ENCODE measurements at places on chromosomes 2 and 18.

DNA sequence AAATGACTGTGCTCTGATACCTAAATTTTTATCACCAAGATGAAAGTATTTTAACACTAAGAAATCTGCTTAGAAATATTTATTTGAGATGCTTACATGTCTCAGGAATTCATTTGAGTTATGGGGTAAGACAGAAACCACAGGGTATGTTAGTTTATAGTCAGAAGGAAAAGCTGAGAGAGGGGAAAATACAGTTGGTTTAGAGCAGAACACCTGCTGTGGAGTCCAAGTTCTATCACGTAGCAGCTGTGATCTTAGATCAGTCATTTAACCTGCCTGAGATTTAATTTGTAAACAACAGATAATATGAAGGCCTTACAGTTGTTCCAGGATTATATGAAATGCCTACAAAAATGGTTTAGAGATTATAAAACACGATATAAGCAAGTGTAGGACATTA lies 29.0 kb downstream of the PDE6D start:
- DNase-seq: no peak

- DNase-seq: no peak
These were observed 1.6 kb downstream of the AGXT start for GRCh38 chr2:240869956-240870875.

DNA sequence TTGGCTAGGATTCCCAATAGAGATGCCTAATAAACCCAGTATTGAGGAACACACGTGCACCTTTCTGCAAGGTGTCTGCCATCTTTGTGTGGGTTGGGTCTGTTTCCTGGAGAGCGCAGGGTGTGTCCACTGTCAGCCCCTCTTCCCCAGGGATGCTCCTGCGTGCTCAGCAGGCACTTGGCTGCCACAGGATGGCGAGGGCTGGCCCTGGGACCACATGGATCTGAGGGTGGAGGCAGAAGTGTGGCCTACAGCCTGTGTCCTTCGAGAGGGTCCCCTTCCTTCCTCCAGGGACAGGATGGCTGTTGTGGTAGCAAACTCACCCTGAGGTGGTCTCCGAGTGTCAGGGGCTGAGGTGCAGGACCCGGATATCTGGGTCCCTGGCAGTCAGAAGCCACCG lies 78.0 kb upstream of the PXDN start:
- no peak for DNase-seq

DNA sequence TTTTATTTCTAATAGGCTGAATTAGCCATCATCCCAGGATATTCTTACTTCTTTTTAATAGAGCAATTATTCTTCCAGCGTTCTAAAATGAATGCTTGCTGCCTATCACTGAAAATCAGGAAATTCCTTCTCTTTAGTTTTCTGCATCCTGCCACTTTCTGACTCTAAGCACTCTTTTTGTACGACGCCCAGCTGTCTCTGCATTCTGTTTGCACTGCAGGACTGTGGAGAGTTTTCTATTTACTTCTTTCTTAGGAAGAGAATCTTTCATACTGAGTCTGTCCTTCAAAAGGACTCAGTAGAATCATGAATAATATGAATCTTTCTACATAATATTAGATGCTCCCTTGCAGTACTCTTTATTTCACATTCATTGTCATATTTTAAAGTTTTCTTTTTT lies 360.4 kb upstream of the DSEL start:
- DNase-seq: no peak

DNA sequence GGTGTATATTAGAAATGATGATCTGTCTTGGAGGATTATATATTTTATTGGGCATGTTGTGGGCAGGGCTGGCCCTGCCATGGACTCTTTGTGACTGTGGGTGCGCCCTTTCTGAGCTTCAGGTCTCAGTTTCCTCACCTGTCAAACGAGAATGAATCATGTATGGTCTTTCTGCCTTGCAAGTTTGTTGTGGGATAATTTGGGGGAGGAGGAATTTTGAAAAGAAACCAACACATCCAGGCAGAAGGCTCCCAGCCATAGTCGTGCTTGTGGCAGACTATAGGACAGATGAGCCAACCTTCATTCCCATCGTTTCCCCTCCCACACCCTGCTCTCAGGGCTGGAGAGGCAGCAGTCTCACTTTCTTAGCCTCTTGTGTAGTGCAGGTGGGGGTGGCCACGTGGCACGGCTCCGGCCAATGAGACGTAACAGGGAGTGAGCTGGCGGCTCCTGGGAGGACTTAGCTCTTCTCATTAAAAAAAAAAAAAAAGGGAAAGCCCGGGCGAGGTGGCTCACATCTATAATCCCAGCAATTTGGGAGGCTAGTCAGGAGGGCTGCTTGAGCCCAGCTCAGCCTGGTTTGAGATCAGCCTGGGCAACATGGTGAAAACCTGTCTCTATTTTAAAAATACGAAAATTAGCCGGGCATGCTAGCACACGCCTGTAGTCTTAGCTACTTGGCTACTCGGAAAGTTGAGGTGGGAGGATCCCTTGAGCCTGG lies 63.1 kb downstream of the RHOB start:
- DNase-seq: no peak

DNA sequence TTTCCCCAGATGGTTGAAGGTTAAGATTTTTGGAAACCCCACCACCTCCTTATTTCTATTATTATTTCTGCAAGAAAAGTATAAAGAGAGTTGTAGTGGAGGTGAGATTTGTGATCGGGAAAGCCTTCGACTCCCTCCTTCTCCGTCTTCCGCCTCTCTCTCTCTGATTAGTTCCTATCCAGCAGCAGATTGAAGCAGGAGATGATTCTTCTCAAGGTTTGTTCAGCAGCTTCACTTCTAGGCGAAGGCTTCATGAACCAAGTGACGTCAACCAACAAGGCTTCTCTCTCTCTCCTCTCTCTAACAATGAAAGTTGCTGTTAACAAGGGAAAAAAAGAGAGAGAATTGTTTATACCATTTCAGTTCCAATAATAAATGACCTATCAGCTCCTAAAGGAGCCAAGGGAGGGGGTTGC lies at the start of gene BAZ2B:
BAZ2B (minus strand) TSS at position 263 of the 416 bp plus-strand sequence. CDS start 137,829 bp downstream, outside the sequence.
- no peak for DNase-seq

- DNase-seq: no peak
These were observed 81.0 kb downstream of the EDAR start for GRCh38 chr2:108907822-108908712.

GRCh38 chr2:149050188-149050587 lies 11.7 kb downstream of the LYPD6B start:
- no peak for DNase-seq

DNA sequence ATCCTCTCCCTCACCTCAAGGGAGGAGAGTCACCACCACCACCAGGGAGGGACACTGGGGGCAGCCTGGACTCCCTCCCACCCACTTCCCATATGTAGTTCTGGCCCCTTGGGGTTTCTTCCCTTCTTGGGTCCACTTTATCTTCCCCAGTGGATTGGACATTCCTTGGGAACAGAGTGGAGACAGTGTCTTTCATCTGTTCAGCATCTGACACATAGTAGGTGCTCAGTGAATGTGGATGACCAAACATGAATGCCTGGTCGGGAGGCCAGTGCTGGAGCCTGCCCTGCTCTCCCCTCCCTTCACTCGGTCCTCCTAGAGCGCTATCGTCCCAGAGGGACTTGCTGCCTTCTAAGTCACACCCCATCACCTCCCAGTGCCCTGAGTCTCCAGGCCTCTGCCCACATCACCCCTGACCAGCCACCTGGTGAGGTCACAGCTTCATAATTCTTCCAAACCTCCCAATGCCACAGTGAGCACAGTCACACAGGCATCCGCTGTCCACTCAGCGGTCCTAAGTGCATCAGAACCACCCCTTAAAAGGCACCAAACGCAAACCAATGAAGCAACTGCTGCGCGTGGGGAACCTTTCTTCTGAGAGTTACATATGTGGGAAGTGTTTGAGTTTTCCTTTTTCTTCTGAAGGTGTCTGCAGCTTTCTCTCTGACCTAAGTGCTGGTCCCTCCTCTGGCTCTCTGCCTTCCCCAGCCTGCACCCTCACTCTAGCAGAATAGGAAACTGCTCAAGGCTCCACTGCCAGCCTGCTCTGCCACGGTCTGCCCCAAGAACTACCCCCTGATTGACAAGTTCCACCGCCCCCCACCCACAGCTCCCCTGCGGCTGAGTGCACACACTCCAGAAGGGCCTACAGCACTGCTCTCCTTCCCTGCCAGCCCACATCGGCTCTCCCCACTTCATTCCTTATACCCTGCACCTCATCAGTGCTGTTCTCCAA lies 7.2 kb upstream of the SFXN5 start:
- no peak for DNase-seq

DNA sequence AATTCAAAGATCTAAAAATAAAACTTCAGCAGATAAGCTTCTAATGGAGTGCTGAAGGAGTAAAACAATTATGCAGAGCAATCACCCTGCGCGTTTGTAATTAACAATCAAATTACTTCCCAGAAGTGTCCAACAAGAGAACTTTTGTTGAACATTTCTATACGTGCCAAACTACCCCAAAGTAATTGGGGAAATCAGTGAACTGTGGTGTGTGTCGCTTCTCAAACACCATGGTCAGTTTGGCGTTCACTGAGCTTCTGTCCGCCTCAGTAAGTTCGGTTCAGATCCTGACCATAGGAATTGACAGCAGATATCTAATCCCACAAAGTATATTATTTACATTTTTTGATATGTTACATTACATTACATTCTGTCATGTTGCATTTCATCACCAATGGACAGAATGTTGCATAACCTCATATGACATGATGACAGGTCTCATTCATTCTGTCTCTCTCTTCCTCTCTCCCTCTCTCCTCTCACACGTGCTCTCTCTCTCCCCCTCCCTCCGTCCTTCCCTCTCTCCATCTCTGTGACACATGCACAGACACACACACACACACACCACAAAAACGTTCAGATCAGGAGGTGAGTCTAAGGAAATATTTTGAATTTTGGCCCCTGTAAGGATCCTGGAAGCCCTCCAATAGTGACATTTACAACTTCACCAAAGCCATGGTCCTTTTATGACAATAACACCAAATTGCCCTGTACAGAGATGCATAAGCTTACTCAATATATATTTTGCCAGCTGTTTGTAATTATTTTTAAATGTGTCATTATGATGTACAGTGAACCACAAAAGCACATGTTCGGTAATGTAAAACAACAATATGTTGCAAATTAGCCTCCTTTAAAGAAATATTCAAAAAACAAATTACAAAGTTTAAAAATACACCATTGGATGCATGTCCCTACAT lies 269.2 kb downstream of the FIGN start:
- no peak for DNase-seq

DNA sequence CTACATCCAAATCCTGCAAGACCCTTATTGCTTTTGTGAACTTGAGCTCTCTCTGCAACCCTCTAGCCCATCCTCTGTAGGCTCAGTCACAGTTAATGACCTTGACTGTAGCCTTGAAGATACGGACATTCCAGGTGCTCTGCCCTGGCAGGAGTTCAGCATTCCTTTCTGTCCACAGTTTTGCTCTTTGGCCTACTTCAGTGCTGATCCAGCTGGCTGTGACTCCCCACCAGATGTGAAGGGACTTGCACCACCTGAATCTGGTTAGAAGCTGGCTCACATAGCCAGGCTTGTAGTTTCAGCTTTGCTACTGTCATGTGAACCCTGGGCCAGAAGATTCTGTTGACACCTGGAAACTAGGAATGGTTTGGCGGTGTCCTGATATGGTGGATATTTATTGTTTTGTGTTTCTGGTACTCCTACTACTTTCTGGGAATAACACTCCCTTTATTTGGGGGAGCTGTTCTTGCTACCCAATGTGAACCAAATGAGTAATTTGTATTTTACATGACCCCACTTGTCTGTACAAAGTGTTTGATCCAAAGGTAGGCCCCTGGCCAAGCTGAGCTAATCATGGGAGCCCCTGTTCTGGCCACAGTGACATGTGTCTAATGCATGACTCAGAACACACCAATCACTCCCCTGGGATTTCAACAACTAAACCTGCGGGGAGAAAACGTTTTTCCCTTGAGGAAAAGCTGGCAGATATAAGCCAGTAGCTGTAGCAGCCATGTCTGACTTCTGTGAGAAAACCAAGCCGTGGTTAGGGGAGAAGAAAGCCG lies 73.4 kb downstream of the CDCA7 start:
- no peak for DNase-seq

DNA sequence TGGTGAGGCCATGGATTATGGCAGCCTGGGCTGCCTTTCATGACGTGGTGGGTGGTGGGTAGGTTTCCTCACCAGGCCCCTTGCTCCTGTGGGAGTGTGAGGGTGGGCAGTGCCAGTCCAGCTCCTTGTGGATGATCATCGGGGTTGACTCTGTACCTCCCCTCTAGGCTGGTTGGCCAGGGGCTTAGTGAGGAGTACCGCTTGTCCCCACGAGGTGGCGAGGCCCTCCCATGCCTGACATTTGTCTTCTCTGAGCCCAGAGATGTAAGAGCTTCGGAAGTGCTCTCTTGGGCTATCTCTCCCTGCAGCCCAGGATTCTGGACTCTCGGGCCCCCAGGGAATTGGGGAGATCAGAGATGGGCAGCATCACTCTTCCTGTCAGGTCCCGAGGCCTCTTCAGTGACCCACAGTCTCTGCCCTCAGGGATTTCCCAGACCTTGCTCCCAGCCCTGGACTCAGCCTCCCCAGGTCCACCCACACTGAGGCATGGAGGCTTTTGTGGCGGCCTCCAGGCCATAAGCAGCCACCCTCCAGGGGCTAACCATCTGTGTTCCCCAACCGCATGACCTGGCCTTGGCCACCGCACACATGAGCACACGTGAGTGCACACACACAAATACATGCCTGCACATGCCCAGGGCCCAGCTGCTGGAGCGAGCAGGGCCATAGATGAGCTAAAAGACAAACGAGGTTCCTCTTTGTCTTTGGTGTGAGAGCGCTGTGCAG lies 6.5 kb downstream of the SPR start:
- no peak for DNase-seq

DNA sequence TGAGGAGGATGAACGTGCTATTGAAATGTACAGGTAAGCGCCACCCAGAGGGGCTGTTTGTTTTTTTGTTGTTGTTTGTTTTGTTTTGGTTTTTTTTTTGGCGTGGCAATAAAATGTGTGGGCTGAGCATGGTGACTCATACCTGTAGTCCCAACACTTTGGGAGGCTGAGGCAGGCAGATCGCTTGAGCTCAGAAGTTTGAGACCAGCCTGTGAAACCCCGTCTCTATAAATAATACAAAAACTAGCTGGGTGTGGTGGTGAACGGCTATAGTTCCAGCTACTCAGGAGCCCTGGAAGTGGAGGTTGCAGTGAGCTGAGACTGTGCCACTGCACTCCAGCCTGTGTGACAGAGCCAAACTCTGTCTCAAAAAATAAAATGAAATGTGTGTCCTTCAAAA lies 6.2 kb downstream of the PDCL3 start:
- DNase-seq: no peak

DNA sequence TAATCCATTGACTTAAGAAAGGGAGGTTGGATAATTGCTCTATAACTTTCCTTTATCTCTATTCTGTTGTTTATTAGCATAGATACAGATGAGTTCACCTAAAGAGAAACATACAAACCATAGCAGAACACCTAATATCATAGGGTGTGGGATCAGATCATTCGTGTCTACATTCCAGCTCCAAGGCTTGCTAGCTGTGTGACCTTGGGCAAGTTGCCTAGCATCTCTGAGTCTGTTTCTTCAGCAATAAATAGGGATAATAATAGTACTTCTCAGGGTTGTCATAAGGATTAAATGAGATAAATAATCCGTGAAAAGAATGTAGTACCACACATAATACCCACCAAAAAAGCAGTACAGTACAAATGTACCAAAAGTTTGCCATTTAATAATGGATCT lies 126.2 kb downstream of the PLB1 start:
- no peak for DNase-seq
